Activated naive CD8-positive, alpha-beta T cell treated with anti-CD3 and anti-CD28 coated beads, Interleukin-2, amount 50 U/mL, for 16 hours (primary cell): ENCODE measurements at places on chromosomes 7 and 10.

- DNase-seq = no peak
Observed at GRCh38 chr7:44081266-44081748, 1.0 kb downstream of the POLM start.

GRCh38 chr10:78335691-78336401, 302.2 kb downstream of the RPS24 start:
- no peak for DNase-seq

GRCh38 chr7:27840313-27840712, 100.4 kb downstream of the TAX1BP1 start:
- DNase-seq = no peak

DNA sequence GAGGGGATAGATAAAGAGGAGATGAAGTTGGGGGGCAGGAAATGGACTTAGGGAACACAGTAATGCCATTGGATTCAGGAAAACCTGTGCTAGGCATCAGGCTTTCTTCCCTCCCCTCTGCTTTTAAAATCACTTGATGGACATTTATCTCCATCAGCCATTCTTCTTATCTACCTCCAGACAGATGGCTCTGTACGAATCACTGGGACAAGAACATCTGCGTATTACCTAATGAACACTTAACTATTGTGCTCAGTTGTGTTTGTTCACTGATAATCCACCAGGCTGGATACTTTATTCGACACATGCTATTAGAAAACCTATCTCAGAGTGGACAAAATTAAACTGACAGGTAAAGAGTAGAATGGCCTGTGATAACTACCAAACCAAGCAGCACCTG, 40.0 kb downstream of the TNKS2 start:
- no peak for DNase-seq

DNA sequence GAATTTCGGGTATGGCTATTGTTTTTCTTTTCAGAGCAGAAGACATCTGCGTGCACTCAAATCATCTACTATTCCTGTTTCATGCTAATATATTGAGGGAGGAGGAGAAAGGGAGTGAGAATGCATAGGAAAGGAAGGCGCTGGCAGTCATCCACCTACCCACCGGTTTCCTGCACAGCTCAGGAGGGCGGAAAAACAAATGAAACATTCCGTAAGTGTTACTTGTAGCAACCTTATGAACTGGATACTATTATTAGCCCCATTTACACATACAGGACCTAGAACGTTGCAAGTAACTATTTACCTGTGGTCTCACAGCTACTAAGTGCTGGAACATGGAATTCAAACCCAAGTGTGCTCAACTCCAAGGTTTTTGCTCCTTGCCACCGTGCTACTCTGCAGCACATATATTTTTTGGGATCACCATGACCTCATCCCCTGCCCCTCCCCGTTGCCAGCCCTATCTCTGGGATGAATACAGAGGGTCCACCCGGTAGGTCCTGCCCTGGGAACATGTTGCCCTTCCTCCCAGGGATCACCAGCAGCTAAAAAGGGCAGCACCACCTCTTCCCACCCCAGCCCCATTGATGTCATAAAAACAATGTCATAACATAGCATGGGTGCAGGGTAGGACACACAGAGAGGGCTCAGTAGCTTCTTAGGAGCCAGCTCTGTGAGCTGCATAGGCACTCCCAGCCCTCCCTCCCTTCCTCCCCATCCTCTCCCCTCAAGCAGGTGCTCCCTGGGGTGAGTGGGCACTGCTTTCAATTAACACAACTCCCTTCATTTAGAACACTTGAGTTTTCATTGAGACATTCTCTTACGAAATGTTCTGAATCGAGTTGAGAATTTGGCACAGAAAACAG, 16.9 kb downstream of the GFRA1 start:
- no peak for DNase-seq

DNA sequence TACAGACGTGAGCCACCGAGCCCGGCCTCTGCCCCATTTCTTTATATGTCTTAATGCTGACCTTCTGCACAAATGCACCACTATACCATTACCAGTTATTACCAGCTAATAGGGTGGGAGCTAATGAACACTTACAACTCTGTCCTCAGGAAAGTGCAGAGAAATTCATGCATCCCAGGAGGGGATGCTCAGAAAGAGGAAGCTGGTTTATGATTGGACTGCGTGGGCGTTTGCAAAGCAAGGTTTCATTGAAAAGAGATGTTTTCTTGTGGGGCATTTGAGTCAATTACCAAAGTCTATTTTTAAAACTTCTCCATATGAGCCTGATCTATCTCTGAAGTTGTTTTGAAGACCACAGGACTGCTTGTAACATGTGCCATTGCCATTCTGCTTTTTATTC, 417.7 kb upstream of the CELF2 start:
- no peak for DNase-seq

DNA sequence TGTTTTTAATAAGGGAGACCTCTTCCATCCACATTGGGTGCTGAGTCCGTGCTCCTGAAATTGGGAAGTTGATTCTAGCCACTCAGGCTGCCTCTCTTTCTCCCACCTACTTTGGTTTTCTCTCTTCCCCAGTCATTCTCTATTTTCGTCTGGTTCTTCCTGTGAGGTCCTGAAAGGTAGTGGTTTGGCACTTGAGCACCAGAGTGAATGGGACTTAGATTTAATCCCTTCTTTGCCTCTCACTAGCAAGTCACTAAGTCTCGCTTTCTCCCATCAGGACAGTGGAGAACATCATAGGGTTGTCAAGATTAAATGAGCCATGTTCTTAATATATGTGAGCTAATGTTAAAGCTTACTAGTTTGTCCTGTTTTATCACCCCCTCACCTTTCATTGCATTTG, 4.0 kb upstream of the AASS start:
- no peak for DNase-seq

- no peak for DNase-seq
Observed at GRCh38 chr7:100803398-100804161, 23.7 kb downstream of the EPHB4 start.

DNA sequence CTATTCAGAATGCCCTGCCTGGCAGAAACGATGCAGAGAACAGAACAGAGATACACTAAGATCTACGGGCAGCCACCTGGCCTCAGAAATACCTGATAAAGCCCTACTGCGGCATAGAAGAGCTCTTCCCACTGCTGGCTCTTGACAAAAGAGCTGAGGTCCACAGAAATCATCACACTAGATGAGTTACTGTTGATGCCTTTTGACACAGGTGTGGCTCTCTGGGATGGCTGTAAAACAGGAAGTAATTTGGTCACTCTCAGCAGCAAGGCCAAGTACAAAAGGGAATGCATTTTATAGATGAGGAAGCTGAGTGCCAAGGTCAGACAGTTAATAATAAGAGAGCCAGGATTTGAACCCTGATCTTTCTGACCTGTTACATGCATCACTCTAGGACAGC, 35.0 kb upstream of the ACSL5 start:
- DNase-seq = no peak

DNA sequence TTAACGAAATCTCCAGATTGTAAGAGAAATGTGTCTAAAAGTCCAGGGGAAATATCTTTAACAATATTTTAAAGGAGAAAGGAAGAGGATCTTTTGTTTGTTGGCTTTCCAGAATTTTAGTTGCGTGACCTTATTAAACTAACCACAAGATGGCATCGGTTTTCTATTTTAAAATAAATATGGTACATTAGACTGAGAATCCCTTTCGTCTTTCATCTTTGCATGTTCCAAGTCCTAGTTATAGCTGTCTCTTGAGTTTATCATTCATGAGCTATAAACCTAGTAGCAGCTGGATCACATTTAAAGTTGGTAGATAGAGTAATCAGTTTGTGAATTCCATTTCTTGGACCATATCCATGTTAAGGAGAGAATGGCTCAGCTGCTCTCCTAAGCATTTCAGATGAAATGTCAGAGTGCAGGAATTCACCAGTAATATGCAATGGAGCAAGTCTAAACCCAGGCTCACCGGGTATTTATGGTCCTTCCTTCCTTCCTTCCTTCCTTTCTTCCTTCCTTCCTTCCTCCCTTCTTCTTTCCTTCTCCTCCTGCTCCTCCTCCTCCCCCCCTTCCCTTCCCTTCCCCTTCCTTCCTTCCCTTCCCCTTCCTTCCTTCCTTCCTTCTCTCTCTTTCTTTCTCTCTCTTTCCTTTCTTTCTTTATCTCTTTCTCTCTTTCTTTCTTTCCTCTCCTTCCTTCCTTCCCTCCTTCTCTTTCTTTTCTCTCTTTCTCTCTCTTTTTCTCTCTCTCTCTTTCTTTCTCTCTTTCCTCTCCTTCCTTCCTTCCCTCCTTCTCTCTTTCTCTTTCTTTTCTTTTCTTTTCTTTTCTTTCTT, 57.8 kb upstream of the RAB18 start:
- no peak for DNase-seq

DNA sequence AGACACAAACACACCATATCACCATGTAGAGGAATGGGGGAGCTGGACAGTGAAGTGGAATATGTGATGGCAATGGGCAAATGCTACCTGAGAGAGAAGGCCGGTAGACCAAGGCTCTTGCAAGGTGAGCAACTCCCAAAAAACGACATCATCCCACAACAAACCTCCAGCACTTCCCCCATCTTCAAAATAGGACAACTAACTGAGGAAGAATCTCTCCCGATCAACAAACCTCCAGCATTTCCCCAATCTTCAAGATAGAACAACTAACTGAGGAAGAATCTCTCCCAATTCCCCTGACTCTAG, 387.2 kb downstream of the PARD3 start:
- no peak for DNase-seq

DNA sequence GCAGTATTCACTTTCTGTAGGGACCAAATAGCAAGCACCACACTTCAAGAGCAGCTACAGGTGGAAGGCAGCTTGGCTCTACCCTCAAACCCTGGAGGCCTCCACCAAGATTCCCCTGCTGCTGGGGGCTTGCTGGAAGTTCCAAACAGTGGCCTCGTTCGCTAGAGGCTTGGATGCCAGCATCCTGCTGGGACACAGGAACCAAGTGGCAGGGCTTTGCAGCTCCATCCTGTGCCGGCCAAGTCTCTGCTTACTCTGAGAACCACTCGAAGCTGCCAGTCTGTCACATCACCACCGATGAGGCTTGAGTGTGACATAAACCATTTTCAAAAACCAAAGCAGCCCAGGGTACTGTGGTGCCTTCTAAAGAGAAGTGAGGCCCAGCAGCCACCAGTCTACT, 69.2 kb upstream of the UNC5B start:
- no peak for DNase-seq

DNA sequence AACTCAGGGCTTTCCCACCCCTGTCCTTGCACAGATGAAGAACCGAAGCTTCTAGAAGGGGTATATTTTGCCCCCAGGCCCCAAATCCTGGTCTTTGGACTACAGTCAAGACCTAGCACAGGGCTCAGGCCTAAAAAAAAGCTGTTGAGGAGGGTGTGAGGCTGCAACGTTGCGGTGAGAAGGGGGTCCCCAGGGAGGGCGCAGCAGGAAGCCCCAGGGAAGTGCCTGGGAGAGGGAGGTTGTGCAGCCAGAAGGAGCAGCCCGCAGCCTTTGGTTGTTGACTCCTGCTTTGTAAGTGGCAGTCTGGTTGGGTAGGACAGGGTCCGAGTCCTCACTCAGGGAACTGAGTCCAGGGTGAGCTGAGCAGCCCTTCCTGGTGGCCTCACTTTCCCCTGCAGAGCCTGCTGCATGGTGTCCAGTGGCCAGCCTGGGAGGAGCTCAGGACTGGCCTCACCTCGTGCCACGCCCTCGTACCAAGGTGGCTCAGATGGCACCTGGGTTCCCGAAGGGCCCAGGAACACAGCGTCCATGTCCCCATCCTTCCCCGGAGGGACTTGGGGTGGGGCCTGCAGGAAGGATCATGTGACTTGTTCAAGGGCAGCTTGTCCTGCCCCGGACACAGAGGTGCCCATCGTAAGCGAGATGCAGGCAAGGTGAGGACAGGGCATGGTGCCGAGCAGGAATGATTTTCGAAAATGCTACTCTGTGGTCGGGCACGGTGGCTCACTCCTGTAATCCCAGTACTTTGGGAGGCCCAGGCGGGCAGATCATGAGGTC, 166.4 kb upstream of the TNRC18 start:
- no peak for DNase-seq

- no peak for DNase-seq
Observed at GRCh38 chr7:104956753-104957450, 57.1 kb upstream of the KMT2E start.

- DNase-seq = no peak
Observed at GRCh38 chr7:67731704-67732103, 735.1 kb downstream of the TYW1 start.

DNA sequence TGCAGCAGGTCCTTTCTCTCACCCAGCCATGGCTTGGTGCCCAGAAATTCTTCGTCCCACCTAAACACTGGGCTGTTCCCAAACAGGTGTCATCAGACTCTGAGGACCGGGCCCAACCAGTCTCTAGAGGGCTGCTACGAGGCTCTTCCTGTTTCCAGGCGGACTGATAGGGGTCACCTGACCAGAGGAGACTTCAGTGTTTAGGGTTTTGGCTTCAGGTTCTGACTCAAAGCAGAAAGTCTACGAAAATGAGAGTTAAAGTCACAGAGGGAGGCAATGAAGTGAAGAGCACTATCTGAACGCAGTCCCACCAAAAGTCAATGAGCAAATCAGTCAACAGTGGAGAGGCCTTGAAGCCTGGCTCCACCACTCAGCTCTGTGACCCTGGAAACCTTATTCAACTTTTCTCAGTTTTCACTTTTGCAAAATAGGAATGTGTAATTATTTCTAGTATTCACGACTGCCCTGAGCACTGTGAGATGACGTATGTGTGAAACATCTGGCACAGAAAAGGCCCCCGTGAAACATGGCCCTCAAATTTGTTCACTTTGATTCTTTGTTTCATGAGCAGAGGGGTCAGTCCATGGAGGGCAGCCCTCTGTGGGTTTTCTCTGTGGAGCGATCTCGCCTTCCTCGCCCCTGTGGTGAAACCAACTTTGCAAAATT, 189.9 kb upstream of the PDE1C start:
- no peak for DNase-seq

GRCh38 chr7:148265896-148266295, 324.7 kb upstream of the C7orf33 start:
- no peak for DNase-seq

DNA sequence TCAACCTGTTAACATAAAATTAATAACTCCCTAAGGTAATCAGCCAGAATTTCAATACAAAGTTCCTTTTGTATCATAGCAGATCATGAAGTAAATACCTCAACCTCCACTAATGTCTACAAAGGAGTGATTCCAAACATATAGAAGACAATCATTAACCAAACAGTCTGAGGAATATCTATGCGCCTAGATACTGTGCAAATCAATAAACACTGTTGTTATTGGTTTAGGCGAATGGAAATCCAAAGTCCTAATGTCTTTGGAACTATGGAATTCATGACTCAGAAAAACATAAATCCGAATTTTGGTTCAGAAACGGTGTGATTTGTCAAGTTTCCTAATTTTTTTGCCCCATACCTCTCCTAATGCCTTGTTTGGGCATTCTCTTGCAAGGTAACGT, 469.7 kb downstream of the PARD3 start:
- no peak for DNase-seq

- DNase-seq = no peak
Observed at GRCh38 chr10:87640043-87640442, 19.6 kb upstream of the PAPSS2 start.
